ENCODE measurements at places on chromosomes 12 and 14.

DNA sequence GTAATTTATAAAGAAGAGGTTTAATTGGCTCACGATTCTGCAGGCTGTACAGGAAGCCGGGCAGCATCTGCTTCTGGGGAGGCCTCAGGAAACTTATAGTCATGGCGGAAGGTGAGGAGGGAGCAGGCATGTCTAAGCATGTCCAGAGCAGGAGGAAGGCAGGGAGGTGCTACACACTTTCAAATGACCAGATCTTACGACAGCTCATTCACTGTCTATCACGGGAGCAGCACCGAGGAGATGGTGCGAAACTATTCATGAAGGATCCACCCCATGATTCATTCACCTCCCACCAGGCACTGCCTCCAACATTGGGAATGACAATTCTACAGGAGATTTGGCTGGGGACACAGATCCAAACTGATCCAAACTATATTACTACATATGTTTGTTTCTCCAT is 10.0 kb downstream of the SFSWAP start:
- no peak for DNase-seq

DNA sequence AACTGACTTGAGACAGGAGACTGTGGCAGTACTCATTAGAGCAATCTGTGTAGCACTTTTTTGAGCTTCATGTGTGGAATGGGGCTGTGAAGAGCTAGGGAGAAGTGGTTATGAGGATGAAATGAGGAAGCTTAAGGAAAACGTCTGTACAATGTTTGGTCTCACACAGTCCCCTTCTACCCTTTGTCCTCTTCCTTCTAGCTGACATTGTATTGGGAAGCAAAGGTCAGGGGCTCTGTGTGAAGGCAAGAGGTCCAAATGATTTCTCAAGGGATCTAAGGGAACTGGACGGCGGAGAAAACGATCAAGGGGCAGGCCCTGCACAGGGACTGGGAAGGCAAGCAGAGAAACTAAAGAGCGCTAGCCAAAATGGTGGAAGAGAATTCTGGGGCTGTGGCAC is 13.1 kb upstream of the CIPC start:
- DNase-seq: no peak

- no peak for DNase-seq
Observed at GRCh38 chr12:82964446-82964845, 277.7 kb downstream of the TMTC2 start.

- no peak for DNase-seq
Observed at GRCh38 chr14:23804817-23805216, 148.8 kb upstream of the DHRS4 start.

DNA sequence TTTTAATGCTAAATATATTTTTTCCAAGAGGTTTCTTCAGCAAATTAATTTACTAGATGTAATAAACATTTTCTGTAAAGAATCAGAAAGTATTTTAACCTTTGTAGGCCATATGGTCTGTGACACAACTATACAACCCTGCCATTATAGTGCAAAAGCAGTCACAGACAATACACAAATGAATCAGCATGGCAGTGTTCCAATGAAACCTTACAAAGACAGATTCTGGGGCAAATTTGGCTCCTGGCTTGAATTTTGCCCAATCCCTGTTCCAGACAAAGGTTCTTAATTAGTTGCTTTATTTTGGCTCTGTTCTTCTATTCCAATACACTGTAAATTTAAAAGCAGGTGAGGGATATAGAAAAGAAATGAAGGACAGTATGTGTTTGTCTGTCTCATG is 352.5 kb downstream of the C12orf50 start:
- DNase-seq: no peak

DNA sequence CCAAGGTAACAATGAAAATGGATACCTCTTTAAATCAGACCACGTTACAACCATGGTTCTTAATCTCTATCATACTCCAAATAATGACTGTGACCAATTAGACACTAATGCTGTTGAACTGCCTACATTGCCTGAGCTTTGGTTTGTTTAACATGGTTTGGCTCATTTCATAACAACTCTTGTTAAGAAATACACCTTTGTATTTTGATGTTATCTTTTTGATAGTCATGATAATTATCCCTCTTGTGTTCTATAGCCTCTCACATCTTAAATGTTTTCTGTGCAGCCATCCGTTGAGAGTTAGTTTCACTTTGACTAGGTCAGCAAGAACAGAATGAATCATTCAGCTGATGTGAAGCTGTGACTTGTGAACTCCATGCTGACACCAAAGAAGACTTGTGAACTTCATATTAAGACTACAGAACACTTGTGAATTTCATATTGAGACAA is 75.5 kb upstream of the RERGL start:
- DNase-seq: no peak

- DNase-seq: no peak
Observed at GRCh38 chr14:104586832-104587620, 7.5 kb downstream of the C14orf180 start.

DNA sequence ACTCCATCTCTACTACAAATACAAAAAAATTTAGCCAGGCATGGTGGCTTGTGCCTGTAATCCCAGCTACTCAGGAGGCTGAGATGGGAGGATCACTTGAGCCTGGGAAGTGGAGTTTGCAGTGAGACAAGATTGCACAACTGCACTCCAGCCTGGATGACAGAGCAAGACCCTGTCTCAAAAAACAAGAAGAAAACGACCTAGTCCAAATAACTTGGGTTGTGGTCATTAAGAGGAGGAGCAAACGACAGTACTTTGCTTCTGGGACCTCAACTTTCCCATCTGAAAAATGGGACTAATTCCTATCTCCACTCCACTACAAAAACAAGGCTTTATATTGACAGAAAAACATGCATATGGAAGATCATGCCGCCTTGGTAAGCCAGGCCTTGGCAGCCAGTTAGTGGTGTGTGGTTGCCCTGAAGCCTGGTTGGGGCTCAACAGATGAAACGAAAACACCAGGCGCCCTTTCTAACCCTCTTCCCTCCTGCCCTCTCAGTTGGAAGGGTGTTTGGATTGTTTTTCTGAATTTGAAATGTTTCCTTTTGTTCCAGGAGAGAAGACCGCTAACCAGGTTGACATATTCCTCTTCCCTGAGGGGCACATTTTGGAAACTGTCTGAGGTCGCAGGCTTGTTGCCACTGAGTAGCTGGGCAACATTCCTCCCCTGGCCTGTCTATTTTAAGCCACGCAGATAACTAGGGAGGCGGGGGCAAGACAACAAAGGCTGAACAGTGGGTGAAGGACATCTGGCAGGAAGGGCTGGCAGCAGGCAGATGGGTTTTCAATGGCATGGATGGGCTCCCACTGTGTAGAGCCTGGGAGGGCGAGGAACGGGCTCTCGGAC is 13.7 kb upstream of the VPS37B start:
- DNase-seq: no peak

- no peak for DNase-seq
Observed at GRCh38 chr12:60148109-60148508, 552.3 kb downstream of the SLC16A7 start.

GRCh38 chr14:100535287-100536120 is 51.7 kb downstream of the BEGAIN start:
- DNase-seq: no peak

DNA sequence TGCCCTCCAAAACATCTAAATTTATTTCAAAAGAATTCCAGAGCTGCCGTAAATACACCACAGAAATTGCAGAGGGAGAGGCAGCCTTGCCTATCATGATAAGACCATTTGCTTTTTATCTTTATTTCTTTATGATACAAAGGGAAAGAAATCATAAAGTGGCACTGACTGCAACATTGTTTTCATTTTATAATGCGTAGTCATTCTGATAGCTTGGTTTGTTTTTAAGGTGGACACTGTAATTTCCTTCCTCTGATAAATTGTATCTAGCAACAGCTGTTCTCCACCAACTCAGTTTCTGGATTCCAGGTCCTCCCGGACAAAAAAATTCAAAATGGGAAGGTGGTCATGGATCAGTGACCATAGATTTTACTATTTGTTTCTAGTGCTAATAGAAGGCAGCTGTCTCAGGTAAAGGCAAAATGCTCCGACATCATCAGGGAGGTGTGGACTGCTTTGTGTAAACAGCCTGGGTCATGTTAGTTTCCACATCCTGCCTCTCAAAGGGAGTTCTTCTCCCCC is 623 bp upstream of the TSPAN8 start:
- DNase-seq: no peak

DNA sequence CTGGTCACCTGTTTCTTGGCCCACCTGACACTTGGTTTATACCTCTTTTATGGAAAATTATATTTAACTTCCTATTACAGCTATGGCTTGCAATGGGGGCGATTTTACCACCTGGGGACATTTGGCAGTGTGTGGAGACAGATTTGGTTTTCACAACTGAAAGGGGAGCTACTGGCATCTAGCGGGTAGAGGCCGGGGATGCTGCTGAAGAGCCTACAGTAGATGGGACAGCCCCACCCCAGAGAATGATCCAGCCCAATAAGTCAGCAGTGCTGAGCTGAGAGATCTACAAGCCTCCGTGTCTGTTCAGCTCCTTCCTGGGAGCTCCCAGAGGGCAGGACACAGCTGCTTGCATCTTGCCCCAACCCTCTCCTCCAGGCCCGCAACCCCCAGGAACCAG is 302.8 kb downstream of the CACNA1C start:
- no peak for DNase-seq

- no peak for DNase-seq
Observed at GRCh38 chr14:105737504-105738246, 211.3 kb downstream of the TMEM121 start.

Measured in GF-D8 (cell line).